ENCODE measurements at places on chromosomes 4 and X.

GRCh38 chr4:189124149-189124758 is 816.4 kb upstream of the FRG1 start:
- DNase-seq, result peak; percentile 69

GRCh38 chrX:78104447-78105176 is 564 bp downstream of the PGK1 start:
- peak; percentile 17 for DNase-seq

DNA sequence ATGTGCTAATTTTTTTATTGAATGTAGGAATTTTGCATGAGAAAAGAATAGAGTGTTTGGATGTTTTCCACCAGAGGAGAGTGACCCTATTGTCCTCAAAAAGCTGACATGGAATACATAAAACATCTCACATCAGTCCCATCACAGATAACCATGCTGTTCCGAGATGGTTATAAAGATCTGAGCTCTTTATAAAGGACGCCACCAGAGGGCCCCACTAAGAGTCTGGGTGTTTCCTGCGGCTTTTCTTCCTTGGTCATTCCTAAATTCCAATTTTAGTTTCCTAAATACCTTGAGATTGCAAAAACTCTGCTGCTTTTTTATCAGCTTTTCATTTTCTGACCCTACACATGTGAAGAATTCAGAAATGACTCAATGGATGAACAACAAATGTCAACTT is 504.5 kb upstream of the FRG1 start:
- no peak for DNase-seq

GRCh38 chr4:122776916-122777315 is 44.4 kb downstream of the BBS12 start:
- no peak for DNase-seq

- no peak for DNase-seq
These were observed 155.5 kb downstream of the EMCN start for GRCh38 chr4:100362366-100362765.

- no peak for DNase-seq
These were observed 154.6 kb downstream of the CCSER1 start for GRCh38 chr4:90281541-90282355.

- no peak for DNase-seq
These were observed 57.0 kb downstream of the PLAC1 start for GRCh38 chrX:134601240-134601765.

- no peak for DNase-seq
These were observed 18.2 kb downstream of the GLRA3 start for GRCh38 chr4:174810834-174811233.

- no peak for DNase-seq
These were observed 44.8 kb downstream of the GAB1 start for GRCh38 chr4:143381189-143382118.

- DNase-seq, result no peak
These were observed 36.8 kb upstream of the ARSD start for GRCh38 chrX:2965965-2966364.

GRCh38 chr4:93841803-93842345 is 13.3 kb downstream of the ATOH1 start:
- no peak for DNase-seq

DNA sequence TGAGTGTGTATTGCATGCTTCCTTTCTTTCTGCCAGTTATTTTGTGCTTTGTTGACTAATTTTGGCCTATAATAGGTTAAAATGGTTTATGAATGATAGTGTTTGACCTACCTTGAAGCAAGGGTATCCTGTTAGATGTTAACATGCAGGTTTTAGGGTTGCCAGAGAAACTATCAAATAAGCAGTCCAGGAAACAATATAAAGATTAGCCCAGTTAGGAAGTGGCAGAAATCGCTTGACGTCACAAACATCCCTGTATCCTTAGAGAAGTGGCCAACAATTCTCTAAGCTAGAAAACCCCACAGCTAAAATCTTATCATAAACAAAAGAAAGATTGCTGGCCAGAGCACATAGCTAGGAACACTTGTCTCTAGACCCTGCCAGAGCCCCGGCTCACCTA is 3.8 kb downstream of the NAP1L5 start:
- DNase-seq, result no peak

- no peak for DNase-seq
These were observed 74.3 kb downstream of the FRAS1 start for GRCh38 chr4:78131403-78131802.

GRCh38 chr4:52843958-52844357 is 18.2 kb upstream of the RASL11B start:
- no peak for DNase-seq

DNA sequence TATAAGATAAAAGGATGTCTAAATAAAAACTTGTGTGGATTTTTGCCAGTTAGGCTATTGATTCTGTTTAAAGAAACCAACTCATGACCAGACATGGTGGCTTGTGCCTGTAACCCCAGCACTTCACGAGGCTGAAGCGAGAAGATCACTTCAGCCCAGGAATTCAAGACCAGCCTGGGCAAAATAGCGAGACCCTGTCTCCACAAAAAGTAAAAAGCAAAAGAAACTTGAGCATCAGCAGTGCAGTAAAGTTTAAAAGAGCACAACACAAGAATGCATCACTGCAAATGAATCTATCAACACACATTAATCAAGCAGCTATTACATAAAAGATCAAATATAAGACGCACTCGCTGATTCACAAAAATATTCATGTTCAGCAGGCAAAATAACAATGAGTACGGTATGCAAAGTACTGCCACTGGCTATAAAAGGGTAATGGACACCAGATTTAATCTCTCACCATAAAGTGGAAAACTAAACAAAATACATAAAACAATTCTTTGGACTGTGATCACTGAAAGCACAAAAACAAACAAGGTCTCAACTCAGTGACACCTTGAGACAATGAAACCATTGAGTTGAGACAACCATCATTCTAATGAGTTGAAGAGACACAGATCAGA is 41.3 kb downstream of the LRBA start:
- no peak for DNase-seq

GRCh38 chr4:23805450-23805851 is 84.4 kb downstream of the PPARGC1A start:
- DNase-seq, result peak; percentile 95

GRCh38 chr4:135177321-135177720 is 975.7 kb upstream of the PABPC4L start:
- no peak for DNase-seq

GRCh38 chrX:50680990-50681389 is 133.0 kb downstream of the SHROOM4 start:
- no peak for DNase-seq

DNA sequence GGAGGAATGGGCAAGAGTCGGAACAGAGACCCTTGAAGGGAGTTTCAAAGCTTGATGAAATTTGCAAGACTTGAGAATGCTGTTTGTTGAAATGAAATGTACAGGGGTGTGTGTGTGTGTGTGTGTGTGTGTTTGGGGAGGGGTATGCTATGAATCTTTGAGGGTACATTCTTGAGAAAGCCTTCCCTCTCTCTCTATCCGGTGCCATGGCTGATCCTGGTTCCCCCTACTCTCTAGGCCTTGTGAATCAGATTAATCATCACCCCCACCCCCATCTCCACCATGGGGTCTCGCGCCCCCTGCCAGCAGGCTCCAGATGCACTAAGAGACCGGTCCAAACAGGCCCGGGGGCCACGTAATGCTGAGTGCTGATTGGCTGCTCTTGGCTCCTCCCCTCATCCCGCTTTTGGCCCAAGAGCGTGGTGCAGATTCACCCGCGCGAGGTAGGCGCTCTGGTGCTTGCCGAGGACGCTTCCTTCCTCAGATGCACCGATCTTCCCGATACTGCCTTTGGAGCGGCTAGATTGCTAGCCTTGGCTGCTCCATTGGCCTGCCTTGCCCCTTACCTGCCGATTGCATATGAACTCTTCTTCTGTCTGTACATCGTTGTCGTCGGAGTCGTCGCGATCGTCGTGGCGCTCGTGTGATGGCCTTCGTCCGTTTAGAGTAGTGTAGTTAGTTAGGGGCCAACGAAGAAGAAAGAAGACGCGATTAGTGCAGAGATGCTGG is at the start of gene HTR2C:
Gene HTR2C (plus strand): TSS at position 441 of the 729 bp plus-strand sequence. CDS start 142,851 bp downstream, outside the sequence.
- peak; percentile 8 for DNase-seq

DNA sequence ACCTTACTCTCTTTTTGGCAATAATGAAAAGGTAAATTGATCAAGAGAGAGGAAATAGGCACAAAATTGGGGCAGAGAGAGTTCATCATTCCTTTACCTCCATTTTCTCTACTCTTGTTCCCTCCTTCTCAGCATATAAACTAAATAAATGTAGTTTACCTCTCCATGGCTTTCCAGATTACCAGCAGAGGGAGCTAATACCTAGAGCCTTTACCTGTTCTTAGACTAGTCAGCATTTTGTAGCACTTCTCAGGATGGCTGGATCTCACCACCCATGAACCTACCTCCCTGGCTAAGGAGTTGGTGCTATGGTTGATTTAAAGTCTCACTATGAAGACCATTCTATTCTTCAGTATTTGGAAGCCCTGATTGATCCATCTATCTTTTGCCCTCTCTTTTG is 15.7 kb downstream of the OFD1 start:
- DNase-seq, result peak; percentile 72

DNA sequence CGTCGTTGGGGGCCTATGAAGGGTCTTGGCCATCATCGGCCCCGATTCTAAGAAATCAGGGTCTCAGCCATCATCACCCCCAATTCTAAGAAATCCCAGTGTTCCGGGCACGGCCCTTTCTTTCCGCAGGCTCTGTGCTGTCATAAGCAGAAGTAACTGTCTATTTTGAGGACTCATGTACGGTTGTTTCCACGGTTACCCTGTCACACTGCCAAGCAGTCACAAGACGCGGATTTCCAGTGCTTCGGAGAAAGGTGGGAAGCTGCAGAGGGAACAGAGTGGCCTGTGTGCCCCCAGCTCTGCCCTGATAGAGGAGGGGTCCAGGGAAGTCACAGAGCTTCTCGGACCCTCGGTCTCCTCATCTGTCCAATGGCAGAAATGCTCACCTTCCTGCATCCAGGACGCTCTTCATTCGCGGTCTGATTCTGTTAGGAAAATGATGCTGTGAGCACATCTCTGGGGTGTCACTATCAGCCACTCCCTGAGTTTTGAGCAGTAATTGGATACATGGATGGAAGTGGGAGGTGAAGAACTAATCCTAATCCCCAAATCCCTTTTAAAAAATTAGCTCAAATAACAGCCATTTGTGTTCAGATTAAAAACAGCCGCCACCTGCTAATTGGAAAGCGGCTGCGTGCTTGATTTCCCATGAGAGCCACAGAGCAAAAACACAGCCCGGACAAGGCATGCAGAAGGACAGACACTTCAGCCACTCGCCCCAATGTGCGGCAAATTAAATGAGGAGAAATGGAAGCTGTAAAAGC is 73.1 kb downstream of the WFS1 start:
- DNase-seq, result peak; percentile 96

DNA sequence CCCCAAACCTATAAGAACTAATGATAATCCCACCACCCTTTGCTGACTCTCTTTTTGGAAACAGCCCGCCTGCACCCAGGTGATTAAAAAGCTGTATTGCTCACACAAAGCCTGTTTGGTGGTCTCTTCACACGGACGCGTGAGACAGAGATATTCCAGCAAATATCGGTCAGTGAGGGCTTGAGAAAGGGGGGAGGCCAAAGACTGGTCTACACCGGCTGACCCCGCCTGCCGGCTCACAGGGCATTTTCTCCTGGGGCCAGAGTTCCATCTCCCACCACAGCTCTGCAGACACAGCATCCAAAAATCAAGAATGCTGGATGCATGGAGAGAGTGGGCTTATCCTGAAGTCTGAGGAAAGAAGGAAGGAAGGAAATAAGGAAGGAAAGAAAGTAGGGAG is 176.0 kb downstream of the SHOX start:
- no peak for DNase-seq

- DNase-seq, result no peak
These were observed 10.3 kb downstream of the CENPI start for GRCh38 chrX:101108284-101108683.

DNA sequence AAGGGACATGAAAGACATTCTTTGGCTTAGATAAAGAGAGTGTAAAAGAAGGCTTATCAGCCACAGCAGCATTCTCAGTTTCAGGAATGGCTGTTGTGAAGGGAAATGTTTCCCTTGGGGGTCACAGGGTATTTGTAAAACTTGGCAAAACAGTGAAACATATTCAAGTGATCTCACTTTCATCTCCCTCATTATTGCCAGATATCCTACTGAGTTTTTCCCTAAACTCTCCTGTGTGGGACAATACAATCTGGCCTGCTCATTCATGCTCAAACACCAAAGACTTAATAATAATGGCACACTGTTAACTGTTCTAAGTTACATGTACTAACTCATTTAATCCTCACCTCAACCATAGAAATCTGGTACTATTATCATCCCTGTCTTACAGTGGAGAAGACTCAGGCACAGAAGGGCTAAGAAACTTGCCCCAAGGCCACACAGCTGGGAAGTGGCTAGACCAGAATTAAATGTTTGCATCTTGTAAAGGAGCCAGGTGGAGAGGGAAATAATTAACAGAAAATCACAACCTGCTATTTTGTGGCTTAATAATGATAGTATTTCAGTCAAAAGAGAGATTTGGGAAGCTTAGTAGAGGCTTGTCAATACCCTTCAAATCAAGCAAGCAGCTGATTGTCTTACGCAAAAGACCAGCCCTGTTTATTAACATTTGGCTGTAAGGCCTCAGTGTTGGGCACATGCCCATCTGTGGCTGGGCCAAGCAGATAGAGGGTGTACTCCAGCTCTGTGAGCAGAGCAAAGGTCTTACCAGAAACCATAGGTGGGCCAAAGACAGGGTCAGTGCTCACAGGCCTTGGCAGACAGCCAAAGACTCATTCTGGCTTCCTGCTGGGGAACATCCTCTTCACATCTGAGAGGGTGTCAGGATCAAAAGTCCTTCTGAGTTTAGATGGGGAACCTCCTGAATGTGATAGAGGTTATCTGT is 17.3 kb downstream of the SMPX start:
- DNase-seq, result no peak

DNA sequence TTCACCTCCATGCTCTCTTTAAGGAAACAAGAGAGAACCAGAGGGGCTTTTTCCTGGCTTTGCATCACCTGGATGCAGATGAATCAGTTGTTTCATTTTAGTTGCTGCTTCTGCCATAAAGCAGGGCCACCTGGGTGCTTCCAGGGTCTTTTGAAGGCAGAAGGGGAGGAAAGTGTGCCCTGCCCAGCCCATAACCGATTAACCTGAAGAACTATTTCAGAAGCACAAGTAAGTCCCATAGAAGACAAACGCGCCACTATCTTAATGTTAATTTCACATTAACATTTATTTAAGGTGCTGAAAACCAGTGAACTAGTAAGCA is 32.1 kb downstream of the IRF2 start:
- DNase-seq, result no peak

GRCh38 chr4:104938624-104939023 is 208.1 kb upstream of the TET2 start:
- no peak for DNase-seq
